Hypothalamus (tissue), 51 donors: ENCODE measurements at places on chromosomes 2 and 18.
A peak's percentile ranks its signal among the peaks of the same experiment; 100 is the strongest.

- no peak for DNase-seq
Measured at GRCh38 chr2:187129868-187130267, 280.9 kb upstream of the ZSWIM2 start.

GRCh38 chr18:35953688-35954087 is 18.8 kb upstream of the RMP24 start:
- DNase-seq, result no peak

GRCh38 chr2:132953771-132954170 is 283.8 kb upstream of the LYPD1 start:
- DNase-seq, result no peak

DNA sequence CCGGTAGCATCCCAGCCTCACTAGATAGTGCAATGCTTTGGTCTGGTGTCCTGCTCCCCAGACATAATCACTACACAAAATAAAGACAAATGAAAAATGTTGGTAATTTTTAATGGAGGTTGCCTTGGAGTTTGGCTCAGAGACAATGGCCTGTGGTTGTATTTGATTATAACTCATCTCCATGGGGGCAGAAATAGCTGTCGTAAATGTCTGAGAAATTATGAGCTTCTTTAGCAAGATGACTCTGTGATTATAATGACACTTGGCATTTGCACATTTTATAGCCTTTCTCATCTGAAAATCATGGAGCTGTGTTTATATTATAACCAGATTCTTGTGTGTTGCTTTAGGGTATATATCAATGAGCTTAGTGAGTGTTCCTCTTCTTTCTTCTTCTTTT is 1779.7 kb upstream of the CELF4 start:
- DNase-seq, result no peak

DNA sequence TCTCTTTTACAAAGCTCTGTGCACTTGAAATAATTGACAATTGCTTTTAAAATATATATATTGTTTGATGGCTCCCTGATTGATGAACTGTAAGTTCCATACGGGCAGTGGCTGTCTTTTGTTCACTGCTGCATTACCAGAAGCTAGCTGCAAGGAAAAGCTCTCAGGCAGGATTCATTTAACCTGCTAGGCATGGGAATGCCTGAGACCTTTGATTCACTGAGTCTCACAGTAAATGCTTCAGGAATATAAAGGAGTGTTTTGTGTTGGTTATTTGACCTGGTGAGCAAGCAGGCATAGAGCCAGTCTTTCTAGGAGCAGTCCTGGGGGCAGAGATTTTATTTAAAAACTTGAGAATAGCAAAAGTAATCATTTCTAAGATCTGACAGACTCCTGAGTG is 193.2 kb upstream of the ITGA4 start:
- no peak for DNase-seq

- DNase-seq, result peak; percentile 92
Measured at GRCh38 chr2:85437488-85438200, 19.1 kb downstream of the SH2D6 start.

GRCh38 chr18:56890632-56891031 is 239.5 kb downstream of the WDR7 start:
- no peak for DNase-seq

DNA sequence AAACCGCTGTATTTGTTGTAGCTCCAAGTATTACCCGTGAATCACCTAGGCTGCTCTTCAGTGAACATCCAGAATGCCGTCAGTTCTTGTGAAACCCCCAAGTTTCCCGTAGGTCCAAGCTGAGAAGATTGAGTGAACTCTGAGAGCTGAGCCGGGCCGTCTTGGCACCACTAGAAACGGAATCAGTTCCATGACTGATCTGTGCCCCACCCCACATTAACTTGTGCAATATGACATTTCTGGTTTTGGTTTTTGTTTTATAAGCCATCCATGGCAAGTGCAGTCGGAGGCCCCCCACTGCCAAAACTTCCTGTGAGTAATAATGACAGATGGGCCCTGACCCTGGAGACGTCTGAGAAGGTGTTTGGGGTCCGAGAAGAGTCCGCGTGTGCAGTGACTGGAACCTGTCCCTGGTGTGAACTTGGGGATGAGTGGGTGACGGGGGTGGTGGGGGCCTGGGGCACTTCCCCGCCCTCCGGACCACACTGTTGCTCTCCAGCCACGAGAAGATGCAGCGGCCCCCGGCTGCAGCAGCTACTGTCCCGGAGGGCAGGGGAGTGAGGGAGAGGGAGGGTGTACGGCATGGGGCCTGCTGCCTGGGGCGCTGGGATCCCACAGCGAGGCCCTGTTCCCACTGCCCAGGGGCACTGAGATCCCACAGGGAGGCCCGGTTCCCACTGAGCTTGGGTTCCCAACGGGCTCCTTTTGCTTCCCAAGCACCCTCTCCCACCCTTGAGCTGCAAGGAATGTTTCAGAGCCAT is 26.5 kb downstream of the NFATC1 start:
- no peak for DNase-seq

DNA sequence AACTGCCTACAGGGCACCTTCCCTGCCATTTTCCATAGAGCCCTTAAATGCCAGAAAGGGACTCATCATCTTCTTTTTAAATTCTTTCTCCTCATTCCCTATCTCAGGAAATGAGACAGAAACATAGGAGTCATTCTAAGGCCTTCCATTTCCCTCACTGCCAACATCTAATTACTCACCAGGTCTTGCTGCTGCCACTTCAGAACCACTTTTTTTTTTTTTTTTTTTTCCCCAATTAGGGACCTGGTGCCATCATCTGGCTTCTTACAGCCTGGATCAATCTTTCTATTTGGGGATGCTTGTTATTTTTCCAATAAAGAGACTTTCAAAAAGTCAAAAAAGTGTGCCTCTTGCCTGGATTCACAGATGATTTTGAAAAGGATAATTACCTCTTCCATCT is 373.4 kb downstream of the LPIN1 start:
- DNase-seq, result no peak

DNA sequence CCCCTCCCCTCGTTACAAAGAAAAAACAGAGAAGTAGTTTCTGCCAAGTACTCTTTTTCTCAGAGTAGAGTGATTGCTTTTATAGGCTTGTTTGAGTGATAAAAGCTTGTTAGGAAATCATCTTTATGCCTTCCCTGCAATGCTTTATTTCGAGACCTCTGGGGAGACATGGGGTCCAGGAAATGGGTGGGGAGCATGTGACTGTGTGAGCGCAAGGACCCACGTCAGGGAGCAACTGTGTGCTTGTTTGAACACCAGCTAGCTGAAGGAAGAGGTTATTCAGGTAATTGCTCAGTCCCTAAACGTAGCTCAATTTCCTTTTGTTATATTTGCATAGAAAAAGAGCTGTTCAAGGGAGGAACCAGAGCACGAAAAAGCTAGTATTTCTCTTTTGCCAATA is 187.3 kb downstream of the FAM210A start:
- no peak for DNase-seq

DNA sequence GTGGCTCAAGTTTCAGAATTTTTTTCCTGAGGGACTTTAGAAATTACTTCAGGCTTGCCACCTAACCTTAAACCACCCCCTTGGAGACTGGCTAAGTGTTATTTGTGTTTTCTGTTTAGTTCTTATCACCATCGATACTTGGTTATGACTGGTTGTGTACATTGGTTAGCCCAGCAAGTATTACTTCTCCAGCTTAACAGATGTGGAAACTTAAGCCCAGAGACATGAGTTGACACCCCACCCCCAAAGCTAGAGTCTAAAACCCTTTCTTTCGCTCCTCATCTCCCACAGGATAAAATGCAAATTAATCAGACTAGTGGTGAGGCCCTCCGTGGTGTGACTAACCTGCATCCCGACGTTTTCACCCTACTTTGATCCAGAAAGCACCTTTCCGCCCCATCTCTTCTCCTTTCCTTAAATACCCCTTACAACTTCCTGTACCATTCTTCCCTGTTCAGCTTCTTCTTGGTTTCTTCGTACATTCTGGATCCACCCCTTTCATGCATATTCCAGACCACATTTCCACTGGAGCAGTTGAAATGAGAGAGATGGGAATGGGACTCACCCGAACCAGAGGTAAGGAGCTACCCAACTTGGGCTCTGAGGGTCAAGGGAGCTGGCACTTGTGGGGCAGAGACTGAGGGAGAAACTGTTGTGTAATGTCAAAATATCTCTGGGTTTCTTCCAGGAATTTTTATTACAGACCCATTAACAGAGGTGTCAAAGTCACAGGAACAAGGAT is 819 bp upstream of the MAP3K2 start:
- no peak for DNase-seq

DNA sequence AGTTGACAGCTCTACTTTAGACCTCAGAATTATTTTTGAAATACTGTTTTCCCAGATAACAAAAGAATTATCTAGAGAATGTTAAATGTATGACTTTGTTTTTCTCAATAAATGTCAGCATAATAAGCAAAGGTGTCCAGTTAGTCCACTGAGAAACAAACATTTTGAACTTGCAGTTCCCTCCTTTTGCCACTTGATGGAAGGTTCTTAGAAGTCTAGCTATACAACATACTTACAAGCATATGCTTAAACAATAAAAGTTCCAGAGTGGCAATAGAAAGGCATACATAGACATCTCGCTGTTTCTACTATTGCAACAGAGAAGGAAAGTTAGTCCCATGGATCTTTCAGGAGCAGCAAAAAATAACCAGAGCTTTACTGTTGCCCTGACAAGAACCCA is 11.8 kb downstream of the NDUFA10 start:
- no peak for DNase-seq

GRCh38 chr2:8987410-8987809 is 16.1 kb downstream of the MBOAT2 start:
- no peak for DNase-seq

GRCh38 chr2:29405266-29405665 is 290.1 kb downstream of the CLIP4 start:
- no peak for DNase-seq

- DNase-seq, result no peak
Measured at GRCh38 chr2:122028371-122029100, 273.1 kb downstream of the TSN start.

GRCh38 chr18:7946734-7947377 is 379.7 kb downstream of the PTPRM start:
- DNase-seq, result peak; percentile 20

- DNase-seq, result no peak
Measured at GRCh38 chr2:30448308-30448707, 1.3 kb downstream of the LCLAT1 start.

DNA sequence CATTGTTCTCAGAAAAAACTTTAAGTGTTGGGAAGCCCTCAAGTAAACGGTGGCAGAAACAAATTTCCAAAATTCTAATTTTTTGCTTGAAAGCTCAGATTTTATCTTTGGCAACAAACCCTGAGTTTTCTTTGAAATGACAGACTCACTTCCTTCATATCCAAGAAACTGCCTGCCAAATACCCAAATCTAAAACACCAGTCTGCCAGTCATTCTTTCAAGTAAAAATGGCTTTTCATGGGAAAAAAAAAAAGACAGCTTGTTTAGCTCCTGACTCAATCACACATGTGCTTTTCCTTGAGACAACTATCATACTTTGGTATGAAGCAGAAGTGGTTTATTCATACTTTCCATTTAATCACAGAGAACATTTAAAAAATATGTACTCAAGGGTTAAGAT is 40.6 kb upstream of the CSRNP3 start:
- DNase-seq, result no peak

DNA sequence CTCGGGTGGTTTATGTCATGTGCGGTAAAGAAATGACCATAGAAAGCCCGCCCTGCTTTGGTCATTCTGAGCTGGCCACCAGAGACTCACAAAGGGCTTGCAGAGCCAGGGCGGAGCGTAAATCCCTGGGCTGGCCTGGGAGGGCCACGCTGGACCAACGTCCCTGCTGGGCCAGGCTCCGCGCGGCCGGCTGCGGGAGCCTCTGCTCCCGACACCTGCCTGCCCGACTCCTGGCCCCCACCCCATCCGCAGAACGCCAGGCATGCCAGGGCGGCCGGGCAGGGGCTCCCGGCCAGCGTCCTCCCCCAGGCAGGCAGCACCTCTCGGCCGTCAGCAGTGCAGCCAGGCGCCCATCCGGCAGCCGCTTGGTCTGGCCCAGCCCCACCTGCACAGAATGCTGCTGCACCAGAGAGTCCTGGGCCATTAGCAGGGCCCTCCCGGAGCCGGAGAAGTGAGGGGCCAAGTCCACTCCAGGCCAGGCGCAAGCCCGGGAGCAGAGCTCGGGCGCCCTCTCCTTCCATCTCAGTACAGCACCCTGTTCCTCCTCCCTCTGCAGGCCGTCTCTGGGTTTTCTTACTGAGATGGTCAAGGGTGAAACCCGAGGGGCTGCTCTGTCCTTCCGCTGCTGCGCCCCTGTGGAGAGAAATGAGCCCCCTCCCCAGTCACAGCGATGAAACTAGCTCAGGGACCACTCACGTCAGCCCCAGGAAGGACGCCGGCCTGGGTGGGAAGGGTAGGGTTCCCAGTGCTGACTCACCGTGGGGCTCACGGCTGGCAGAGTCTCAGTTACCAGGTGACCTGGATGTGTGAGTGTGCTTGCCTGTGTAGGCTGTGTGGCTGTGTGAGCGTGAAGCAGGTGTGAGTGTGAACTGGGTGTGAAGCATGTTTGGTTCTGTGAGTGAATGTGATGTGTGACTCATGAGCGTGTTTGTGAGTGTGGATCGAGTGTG is 83.3 kb downstream of the PTGR3 start:
- DNase-seq, result no peak

GRCh38 chr18:79260510-79260909 is 135.2 kb upstream of the NFATC1 start:
- no peak for DNase-seq

DNA sequence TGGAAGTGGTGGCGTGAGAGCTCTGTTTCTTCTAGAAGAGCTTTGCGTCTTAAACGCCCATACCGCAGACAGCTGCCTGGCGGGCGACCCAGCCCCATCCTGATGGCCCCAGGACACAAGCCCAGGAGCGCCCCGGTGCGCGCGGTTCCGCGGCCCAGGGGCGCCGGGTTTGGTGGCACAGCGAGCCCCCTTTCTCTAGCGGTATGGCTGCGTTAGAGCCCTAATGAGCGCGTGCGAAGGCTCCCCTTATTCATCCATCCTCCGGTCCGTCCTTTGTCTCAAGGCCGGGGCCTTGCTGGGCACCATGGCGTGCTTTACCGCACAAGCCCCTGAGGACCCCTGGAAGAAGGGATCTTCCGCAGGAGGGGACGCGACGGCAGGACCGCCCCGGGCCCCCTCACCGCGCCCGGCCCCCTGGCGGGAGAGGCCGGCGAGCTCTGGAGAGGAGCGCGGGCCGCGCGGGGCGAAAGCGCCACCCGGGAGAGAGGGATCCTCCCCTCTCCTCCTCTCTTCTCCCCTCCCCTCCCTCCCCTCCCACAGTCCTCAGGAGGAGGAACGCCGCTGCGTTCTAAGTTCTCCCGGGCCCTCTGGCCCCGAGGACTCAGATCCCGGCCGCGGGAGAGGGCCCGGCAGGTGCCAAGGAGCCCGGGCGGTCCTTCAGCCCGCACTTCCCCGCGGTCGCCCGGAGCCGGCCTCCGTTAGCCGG is 626 bp upstream of the SLC1A4 start:
- DNase-seq, result peak; percentile 80

DNA sequence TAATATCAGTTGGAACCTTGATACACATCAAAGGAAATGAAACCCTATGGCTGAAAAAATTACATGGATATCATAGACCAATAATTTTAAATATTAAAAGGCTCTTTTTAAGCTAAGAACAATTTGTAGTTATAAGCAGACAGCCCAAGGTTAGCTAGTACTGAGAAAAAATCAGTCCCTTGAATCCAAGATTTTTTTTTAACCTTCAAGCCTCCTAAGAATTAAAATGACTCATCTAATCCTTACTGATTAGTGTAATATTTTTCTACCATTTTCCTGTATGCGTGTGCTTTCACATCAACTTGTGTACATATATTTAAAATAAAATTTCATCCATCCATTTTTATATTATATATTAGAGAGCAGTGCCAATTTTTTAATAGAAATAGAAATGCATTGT is 1004.9 kb upstream of the ZEB2 start:
- DNase-seq, result no peak

GRCh38 chr2:84816426-84817026 is 64.4 kb downstream of the TRABD2A start:
- no peak for DNase-seq
